ENCODE measurements at places on chromosomes 4 and X.

DNA sequence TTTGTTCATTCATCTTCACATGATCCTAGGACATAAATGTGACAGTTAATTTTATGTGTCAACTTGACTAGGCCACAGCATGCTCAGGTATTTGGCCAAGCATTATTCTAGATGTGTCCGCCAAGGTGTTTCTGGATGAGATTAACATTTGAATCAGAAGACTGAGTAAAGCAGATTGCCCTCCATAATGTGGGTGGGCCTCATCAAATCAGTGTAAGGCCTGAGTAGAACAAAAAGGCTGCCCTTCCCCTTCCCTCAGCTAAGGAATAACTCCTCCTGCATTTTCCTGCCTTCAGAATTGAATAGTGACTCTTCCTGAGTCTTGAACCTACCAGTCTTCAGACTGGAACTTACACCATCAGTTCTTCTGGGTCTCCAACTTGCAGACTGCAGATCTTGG, 18.4 kb downstream of the ATP11C start:
- DNase-seq, result no peak

DNA sequence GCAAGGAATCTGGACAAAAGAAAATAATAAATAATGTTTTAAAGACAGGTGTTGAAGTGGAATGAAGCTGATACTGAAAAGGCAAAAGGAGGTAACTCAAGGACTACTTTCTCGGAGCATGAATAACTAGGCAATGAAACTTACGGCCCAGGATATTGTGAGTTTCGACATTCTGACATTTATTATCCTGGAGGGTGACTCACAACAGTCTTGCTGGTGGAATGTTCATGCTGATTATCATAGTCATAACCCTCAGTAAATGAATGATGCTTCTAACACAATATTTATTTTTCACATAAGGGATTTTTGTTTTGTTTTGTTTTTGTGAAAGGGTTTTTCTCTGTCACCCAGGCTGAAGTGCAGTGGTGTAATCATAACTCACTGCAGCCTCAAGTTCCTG, 147.0 kb upstream of the HPGD start:
- DNase-seq, result no peak

DNA sequence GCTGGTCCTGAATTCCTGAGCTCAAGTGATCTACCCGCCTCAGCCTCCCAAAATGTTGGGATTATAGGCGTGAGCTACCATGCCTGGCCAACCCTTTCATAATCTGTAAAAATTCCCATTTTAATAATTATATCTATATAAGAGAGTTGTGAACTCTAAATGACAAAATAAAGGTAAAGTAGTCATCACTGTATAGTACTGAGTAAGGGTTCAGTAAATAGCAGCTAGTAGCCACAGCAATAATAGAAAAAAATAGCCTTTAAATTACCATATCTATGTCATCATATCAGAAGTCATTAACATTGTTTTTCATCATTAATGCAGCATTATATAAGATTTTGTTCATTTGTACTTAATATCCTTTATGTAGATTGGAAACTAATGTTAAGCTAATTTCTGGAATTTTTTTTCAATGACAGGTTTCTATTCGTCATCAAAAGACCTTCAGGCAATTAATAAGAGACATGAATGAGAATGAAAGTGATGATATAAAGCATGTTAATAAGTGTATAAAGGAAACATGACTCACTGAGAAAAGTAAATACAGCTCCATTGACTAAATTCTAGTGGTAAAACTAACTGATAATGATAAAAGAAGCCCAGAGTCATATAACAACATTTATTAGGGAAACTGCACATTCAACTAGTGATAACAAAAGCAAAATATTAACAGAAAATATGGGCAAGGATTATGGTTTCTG, 85.9 kb upstream of the UGT8 start:
- no peak for DNase-seq

DNA sequence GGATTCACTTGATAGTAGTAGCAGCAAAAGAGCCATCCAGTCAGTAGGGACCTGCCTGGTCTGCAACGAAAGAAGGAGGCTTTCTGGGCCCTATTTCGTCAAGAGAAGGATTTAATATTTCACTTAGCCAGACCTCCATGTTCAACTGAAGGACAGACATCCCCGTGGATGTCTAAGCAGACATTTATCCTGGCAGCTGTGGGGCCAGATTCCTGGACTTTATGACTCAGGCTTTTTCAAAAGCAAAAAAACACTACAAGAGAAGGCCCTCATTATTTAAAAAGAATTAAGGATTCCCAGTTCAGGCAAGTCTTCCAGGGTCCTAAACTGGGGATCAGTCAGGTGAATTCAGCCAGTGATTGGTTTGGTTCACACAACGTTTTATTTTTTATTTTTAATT, 88.5 kb upstream of the TSPAN5 start:
- no peak for DNase-seq

- no peak for DNase-seq
Measured at GRCh38 chrX:130179170-130179569, 7.4 kb downstream of the RAB33A start.

DNA sequence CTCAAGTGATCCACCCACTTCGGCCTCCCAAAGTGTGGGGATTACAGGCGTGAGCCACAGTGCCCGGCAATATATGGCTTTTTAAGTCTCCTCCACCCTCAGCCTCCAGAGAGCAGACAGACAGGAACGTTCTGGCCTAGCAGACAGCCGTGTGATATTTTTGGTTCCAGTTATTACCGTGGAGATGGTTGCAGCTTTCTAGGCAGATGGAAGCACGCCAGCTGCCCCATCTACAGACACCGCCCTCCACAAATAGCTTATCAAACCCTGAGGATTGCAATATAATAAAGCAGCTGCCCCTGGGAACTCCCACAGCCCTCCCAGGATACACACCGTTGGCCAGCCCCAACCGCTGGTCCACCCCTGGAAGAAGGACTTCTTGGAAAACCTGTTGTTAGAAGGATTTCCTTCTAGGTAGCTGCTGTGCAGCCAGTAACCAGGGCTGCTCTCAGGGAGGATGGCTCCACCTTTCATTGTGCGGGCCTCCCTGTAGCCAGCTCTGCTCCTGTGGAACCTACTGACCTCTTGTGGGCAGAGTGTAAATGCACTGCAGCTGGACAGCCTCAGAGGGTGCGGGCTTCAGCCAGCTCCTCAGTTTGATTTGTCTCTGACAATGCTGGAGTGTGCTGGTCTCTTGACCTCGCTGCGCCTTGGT, 44.0 kb downstream of the SLC25A5 start:
- no peak for DNase-seq

- no peak for DNase-seq
Measured at GRCh38 chr4:141041021-141041476, 92.2 kb downstream of the RNF150 start.

DNA sequence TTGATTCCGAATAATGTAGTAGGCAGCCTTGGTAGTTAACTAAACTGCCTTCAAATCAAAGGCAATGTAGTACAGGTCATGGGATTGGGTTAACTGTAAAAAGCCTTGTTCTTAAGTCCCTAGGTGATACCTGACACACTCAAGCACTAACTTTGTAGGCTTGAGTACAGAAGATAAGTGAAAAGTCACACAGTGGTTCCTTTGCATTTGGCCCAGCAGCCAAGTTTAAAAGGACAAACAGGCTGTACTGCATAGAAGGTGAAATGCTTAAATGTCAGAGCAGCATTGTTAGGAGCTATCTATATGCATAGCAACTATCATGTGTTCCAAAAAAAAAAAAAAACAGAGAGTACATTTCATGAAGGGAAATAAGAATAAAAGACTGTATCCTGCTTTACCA, 178.4 kb downstream of the ATOH1 start:
- no peak for DNase-seq

DNA sequence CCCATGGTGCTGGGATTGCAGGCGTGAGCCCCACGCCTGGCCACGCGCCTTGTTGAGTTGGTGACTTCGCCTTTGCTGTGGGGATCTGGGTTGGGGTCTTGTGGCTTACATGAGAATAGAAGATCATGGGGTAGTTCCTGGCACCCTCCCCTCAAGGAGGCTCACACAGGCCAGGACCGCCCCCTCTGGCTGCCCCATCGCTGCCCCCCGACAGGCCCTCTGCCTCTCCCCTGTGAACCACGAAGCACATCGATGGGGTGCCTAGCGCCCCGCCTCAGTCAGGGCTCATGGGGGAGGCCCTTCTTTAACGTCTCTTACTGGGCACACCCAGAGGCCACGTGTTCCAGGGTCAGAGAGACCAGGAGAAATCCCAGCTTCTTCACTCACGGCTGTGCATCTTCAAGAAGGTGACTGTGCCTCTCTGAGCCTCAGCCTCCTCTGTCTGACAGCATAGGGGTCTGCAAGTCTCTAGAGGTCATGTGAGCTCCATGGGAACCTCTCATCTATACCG, 23.6 kb upstream of the SPON2 start:
- no peak for DNase-seq

DNA sequence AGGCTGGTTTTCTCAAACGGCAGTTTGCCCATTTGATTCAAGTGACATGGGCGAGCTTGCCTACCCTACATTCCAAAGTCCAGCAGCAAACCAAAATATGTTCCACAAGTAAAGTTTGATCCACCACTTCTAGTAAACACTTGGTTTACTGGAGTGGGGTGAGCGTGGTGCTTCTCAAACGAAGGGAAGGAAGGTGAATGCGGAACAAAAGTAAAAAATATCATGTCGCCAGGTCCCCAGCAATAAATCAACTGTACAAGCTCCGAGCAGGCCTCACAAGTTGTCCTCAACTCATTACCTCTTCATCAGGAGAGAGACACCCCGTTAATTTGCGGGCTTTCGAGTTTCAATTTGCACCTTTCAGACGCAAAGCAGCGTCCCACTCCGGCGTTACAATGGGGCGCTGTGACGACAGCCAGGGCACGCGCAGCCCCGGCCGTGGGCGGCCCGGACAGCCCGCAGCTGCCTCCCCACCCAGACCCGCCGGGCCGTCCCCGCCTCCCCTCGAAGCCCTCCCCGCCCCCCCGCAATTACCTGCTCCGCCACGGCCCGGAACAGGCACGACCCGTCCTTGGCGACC, 1.0 kb downstream of the OTUD4 start:
- DNase-seq, result peak; percentile 69

- no peak for DNase-seq
Measured at GRCh38 chrX:155951237-155951789, 46.2 kb upstream of the IL9R start.

DNA sequence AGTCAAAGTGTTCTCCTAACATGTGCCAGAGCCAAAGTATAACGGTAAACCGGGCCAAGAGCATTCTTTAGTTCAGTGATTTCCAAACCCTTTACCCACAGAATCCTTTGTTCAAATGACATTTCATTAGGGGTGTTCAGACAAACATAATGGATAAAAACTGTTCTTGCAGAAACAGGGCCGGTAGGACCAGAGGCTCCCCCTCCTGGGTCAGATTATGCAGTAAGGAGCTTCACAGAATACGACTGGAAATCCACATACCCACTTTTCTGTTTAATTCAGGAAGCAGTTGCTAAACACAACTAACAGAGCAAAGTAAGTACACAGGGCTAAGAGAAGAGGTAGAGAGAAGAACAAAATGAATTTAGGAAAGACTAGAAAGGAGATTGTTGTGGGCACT, 46.6 kb upstream of the TMEM184C start:
- no peak for DNase-seq

- DNase-seq, result no peak
Measured at GRCh38 chr4:45410701-45411210, 684.4 kb upstream of the GNPDA2 start.

DNA sequence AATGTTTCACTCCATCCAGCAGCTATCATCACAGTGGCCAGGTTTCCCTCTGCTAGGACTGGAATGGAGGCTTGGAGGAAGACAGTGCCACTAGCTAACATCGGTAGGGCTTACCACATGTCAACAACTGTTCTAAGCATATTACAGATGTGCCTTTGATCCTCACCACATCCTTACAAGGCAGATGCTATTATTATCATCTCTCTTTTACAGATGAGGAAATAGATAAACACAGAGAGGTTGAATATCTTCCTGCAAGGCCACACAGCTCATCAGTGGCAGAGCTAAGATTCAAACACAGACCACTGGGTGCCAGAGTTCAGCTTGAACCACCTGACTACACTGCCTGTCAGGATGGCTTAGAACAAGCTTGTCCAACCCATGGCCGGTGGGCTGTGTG, 47.4 kb downstream of the MAMLD1 start:
- DNase-seq, result no peak

DNA sequence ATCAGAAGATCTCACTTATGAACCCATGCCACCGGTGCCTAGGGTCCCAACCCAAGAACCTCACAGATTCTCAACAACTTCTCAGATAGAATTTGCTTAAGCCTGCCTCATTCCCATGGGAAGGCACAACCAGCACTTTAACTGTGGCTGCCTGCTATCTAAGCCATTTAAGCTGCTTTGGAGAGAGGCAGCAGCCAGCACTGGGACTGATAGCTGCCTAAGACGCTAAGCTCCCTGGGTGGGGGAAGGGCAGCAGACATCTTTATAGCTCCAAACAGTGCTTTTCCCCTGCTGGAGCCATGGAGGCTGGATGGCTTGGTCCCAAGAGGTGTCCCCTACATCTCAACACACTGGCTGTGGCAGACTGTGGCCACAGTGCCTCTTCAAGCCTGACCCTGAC, 1268.6 kb downstream of the FAM133A start:
- no peak for DNase-seq

GRCh38 chr4:137609718-137610430, 77.6 kb upstream of the PCDH18 start:
- no peak for DNase-seq

- no peak for DNase-seq
Measured at GRCh38 chrX:134999469-134999868, 8.7 kb downstream of the SMIM10 start.

DNA sequence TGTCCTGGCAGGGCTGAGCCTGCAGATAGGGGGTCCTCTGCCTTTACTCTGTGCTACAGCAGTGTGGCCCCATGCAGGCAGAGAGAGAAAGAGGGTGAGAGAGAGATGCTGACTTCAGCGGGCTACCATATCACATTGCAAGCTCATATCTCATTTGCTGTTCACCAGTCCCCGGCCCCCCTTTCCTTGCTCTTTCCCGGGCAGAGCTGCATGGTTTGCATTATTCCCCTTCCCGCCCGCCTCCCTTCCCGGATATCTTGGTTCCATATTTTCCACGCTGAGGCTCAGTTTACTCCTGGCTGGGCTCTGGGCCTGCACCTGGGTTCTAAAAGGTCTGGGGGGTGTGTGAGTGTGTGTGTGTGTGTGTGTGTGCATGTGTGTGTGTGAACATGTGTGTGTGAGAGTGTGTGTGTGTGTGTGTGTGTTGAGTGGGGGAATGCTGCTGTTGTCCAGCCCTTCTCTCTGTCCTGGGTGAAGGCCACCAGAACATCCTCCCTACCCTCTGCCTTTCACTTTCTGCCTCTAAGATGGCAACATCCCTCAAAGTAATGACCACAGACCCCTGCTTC, 63.5 kb downstream of the PJA1 start:
- no peak for DNase-seq

DNA sequence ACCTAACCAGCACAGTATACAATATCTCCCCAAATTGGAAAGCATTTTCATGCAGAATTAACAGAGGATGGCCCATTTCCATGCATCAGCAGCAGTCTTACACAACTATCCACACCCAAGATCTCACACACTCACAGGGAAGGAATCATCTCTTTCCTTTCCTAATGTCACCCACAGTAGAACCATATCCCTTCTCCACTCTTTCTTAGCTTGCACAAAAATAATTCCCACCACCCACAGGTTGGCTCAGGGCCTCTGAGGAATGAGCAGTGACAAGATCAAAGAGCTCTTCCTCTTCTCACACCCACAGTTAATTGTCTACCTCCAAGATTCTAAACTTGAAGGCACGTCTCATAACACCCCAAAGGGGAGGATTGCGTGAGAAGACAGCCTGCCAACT, 217.7 kb upstream of the VEGFC start:
- no peak for DNase-seq

- no peak for DNase-seq
Measured at GRCh38 chrX:112513154-112513553, 166.6 kb downstream of the LHFPL1 start.

Measured in T-helper 17 cell (primary cell).